ENCODE measurements at places on chromosomes 2 and 18.
A peak's percentile ranks its signal among the peaks of the same experiment; 100 is the strongest.

GRCh38 chr2:62222674-62223073 is 26.8 kb downstream of the B3GNT2 start:
- DNase-seq = no peak

DNA sequence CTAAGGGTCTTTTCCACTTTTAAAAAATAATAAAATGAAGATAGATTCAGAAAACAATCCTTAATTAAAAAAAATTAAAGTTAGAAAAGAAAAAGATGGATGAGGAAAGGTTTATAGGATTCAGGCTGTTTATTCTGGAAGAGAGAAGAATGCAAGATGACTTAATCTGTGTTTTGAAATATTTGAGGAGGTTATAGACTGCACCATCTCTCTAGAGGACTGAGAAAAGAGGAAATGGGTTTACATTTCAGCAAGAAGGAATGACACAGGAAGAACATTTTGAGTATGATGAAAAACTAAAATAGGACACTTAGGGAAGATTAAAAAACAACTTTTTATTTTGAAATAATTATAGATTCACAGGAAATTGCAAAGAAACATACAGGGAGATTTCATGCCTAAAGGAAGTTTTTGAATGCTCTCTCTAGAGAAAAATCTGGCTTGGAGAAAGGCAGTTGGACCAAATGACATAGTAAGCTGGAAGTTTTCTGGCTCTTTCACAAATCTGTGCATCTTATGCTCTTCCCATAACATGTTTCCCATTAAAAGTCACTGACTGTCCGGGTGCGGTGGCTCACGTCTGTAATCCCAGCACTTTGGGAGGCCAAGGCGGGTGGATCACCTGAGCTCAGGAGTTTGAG is 75.0 kb downstream of the CERS6 start:
- DNase-seq = no peak

DNA sequence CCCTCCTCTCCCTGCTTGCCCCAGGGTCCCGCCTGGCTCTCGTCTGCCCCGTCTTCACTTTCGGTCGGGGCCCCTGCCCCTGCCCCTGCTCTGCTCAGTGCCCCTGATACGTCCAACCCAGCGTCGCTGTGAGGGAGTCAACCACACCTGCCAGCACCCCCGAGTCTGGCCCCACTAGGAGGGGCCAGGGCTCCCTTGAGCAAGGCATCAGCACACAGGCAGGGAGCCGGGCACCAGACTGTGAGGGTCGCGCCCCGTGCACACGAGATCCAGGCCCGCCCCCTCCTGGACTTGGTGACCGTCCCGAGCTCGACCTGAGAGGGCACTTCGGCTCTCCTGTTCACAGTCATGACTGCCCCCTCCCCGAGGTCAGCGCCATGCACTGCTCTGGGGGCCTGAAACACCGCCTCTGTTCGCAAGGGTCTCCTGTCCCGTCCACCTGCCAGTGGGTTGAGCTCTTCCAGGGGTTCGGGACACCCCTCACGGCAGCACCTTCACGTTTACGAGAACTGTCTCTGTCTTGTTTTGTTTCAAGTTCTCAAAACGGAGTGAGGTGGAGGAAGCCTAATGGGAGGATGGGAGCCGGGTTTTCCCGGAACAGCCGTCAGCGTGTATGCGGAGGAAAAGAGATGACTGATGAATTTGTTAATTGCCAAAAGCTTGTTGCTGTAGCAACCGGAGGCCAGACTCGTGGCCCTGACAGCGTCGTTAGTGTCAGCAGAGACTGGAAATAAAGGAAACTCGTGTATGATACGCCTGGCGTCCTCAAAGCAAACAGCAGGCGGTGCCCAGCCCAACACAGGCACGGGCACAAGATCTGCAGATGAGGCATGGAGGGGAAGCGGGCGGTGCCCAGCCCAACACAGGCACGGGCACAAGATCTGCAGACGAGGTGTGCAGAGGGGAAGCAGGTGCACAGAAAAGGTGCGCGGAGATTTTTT is 48.2 kb upstream of the KCNG2 start:
- DNase-seq = no peak

DNA sequence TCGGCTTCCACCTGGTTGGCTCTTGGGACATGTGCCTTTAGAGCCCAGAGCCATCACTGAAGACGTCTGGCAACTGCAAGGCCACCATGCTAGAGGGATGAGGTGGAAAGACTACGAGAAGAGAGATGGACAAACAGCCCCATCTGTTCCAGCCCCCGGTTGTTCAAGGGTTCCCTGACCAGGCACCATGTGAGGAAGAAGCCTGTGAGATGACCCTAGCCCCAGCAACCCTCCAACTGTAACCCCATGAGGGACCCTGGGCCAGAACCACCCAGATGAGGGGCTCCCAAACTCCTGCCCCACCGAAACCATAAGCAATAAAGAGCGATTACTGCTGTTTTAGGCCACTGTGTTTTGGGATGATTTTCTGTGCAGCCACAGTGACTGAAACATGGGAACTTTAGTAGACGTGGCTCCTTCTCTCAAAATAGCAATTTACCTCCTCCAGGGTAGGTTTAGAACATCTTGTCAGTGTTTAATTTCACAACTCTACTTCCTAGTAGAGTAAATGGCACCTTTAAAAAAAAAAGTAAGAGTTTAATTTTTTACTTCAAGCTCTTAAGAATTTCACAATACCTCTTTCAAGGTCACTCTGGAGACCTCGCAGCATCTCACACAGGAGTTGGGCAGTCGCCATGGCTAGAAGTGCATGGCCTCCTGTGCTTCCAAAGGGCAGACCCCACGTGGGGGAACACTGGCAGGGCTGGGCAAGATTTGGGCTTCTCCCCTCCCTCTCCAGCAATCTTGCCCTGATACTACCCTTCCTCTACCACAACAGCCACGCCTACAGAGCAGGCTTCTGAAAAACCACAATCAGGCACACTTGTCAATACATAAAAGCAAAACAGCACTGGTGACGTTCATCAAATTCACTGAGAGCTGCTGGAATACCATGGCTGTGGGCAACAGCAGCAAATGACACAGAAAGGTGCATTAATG is 48.8 kb downstream of the TMEM163 start:
- peak; percentile 61 for DNase-seq

DNA sequence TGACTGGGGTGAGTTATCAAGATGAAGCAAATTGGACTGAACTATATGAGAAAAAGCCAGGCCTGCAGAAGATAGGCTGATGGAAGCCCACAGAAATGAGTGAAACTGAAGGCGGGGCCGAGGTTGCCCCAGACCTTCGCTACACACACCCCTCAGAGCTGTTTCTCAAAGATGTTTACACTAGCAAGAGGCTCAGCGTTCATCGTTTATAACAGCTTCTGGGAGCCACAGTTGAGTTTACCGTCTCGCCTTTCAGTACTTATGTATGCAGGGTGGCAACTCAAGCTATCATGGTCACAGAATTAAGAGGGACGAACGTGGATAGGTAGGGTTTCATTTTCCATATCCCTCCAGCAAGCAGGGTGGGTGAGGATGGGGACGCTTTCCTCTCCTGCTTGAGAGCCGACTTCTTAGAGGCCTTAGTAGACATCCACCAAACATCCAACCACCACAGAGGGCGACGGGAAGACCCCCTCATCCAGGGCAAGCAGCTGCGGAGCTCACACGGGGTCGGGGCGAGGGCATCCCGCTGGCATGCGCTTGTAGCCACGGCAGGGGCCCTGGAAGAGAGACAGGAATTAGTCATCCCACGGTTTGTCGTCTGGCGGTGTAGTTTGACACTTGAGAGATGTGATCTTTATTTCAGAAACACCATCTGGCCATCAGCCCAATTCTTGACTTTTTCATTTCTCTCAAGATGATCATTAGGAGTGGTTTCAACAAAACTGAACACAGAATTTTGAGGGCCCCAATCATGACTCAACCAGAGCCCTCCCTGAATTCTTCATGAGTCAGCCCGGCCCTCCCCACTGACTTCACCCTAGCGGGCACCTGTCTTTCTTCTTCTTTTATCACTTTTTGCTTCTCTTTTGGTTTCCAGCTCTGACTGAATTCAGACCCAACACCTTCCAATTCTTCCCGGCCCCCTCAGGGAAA is 109.1 kb upstream of the CTDP1 start:
- DNase-seq = peak; percentile 30

DNA sequence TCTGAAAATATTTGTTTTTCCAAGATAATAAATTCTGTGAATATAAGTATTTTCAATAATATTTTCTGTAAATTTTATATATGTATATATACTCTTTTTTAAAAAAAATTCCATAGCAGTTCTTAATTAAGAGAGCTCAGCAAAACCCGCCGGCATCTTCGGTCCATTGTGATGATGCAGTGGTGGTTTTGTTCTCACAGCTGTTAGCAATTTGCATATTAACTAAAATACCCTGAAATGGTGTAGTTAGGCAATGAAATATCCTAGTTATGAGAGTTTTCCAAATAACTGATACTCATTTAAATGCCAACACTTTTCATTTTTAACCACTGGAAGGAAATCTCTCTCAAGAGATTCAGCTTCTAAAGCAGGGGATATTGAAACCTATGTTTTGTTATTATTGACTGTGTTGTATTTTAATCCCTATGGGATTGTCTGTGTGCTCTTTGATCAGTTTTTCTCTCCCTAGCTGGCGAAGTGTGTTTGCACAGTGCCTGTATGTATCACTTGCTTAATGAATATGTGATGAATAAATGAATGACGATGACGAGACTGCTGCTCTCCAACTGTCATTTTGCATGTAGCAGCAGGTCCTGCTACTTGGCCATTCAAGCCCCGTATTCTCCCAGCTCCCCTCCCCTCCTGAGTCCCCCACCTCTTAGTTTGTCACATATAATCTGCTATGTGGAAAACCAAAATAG is 42.4 kb downstream of the PSMG2 start:
- no peak for DNase-seq

DNA sequence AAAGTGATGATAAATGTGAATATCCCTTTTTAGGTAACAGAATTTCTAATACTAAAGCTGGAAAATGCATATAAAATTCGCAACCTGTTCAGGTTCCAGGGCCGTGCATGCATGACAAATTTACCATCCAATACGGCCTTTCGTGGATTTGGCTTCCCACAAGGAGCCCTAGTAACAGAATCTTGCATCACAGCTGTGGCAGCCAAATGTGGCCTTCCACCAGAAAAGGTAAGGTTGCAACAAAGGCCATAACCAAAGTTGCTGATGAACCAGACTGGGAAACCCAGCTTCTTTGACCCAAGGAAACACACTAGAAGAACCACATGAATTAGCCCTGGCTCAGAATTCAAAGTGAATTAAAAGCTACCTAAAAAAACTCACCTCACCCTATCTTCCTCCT is 49.6 kb upstream of the BZW1 start:
- DNase-seq = no peak

DNA sequence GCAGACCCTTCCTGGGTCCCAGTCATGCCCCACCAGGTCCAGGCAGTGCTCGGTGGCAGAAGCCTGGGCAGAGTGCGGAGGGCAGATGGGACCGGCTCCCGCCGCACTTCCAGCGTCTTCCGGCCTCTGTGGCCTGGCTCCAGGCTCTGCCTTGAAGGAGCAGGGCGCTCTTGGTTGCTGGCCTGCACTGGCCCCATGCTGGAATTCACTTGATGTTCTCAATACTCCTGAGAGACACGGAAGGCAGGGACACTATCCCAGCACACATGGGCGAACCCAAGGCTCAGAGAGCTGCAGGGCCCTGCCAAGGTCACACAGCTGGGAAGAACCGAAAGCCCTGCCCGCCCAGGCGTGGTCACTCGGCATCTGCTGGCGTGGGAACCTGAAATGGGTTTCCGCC is 87.6 kb upstream of the ODC1 start:
- no peak for DNase-seq

DNA sequence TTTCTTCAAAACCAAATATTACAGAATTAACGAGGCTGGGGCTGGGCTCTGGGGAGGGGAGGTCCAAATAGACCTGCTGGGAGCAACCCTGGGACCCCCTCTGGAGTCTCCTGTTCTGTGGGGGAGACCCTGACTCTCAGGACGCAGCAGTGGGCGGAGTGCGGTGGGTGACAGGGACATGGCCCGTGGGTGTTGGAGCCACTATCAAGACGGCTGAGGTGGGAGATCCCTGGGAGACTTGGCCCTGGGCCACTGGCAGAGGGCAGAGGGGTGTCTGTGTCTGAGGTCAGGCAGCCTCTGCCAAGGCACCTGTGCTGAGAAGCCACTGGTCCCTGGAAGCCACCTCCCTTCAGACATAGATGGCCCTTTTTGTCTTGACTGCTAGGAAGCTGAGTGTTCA is 79.5 kb upstream of the CTDP1 start:
- no peak for DNase-seq

DNA sequence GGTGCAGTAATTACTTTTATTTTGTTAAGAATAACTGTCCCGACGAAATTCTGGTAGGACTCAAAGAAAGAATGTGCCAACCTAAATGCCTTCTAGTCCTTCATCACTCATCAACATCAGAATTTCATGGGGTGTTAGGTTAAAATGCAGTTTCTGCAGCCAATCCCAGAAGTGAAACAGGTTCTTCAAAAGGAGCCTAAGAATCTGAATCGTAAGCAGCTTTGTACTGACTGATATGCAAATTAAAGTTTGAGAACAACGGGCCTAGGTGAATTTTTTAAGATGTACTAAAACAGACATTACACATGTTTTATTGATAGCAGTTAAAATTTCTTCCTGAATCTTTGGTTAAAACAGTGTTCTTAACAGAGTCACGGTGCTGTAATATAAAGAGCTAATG is 140.3 kb upstream of the ZC3H15 start:
- DNase-seq = no peak

DNA sequence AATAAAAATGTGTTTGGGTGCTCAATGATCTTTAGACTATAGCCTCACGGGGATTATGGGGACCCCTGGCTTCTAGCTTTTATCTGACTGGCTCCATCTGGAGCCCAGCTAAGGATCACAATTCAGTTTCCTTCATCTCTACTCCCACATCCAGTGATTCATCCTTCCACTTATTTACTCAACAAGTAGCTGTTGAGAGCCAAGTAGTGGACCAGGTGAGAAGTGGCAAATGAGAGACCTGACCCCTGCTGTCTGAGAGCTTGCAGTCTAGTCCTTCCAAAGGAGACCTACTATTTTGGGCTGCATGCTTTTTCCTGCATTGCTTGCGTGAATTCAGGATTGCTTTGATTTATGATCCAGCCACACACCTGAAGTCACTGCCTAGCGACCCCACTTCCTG is 10.7 kb upstream of the DSG3 start:
- DNase-seq = no peak

- DNase-seq = peak; percentile 7
Measured at GRCh38 chr2:10504370-10504993, 56.4 kb upstream of the ODC1 start.

DNA sequence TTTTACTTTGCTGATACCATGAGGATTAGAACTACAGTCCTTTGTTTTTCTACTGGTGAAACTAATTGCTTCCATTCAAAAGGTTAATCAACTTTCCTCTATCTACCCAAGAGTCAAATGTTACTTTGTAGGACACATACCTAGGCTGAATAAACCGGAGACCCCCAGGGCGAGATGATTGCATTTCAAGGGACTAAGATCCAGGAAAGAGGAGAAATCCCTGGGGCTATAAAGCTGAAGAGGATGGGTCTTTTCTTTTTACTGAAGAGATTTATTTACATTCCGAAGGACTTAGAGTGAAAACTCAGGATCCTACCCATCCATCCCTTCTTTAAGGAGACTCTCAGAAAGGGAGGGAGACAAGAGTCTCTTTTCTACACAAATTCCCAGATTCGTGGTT is 331.9 kb downstream of the CDH19 start:
- DNase-seq = no peak

Measured in activated T-cell treated with anti-CD3 and anti-CD28 coated beads, Interleukin-2, amount 50 U/mL, for 48 hours (primary cell).